ENCODE measurements at places on chromosomes 4 and X. TPM values are rescaled to one million over a fixed set of nuclear protein-coding genes. Genes with fewer than 3 reads are reported as not detected.

- no peak for DNase-seq
Observed at GRCh38 chr4:164614999-164615398, 138.9 kb upstream of the SMIM31 start.

The RPL39 gene
- 3,550 TPM for total RNA-seq

- no peak for DNase-seq
Observed at GRCh38 chrX:134794692-134795091, 136.4 kb upstream of the PLAC1 start.

DNA sequence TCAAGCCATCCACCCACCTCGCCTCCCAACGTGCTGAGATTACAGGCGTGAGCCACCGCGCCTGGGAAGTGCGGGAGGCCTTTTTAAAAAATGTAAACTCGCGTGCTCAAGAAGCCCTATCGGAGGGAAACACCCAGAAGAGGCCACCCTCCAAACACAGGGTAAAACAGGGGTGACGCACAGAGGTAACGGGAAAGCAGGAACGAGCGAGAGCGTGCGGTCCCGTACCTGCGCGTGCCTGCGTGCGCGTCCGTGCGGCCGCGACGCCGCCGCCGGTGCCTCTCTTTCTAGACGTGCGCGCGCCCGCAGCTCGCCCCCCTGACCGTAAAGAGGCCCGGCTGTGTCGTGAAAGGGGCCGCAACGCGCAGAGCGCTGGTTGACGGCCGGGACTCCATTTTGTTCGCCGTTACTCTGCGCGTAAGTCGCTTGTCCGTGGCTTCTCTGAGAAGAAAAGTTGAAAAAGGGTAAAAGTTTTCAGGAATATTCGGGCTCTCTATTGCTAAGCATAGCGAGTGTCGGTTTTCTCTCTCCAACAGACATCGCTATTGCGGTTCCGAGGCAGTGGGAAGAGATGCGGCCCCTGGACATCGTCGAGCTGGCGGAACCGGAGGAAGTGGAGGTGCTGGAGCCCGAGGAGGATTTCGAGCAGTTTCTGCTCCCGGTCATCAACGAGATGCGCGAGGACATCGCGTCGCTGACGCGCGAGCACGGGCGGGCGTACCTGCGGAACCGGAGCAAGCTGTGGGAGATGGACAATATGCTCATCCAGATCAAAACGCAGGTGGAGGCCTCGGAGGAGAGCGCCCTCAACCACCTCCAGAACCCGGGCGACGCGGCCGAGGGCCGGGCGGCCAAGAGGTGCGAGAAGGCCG is at the start of gene MRFAP1:
Gene MRFAP1 (plus strand): TSS at position 394 of the 872 bp plus-strand sequence. CDS start 178 bp downstream, at position 572.
- DNase-seq, result peak; percentile 90

The DCLK2 gene
- total RNA-seq, result 10.1 TPM

- no peak for DNase-seq
Observed at GRCh38 chrX:38768079-38768478, 33.2 kb upstream of the MID1IP1 start.

Data from right atrium auricular region (tissue), 2 donors.